ENCODE measurements at places on chromosomes 2 and 18.

DNA sequence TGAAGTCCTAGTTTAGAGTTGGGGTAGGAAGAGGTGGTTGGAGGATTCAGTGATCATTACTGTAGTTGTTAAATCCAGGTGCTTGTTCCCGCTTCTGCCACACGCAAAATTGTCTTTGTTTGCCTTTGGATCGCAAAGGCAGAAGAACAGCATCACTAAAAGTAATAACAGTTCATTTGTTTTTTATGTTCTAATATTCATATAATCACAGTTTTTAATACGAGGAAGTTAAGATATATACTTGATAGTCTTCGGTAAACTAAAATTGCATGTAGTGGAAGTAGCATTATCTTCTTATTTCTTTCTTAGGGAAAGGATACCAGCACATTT lies 365 bp downstream of the NDUFB3 start:
- no peak for DNase-seq

DNA sequence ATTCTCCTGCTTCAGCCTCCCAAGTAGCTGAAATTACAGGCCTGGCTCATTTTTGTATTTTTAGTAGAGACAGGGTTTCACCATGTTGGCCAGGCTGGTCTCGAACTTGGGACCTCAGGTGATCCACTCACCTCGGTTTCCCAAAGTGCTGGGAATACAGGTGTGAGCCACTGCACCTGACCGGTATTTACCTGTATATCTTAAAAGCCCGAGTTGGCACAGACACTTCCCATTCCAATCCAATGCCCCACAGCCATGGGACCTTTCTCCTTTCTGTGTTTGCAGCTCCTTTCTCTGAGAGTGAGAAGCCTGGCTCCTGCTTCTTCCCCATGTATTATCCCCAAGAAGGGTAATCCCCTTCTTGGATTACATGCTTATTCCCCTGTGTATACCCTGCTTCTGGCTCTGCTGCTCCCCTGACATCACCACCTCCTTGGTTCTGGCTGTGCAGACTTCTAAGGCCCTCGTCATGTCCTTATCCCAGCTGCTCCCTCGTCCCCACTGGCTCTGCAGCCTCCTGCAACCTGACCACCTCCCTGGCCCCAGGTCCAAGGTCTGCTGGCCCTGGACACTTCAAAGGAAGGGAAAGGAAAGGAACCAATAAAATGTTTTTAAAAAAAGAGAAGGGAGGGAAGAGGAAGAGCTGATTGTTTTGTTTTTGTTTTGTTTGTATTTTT lies 52.8 kb downstream of the INPP5D start:
- DNase-seq = no peak

DNA sequence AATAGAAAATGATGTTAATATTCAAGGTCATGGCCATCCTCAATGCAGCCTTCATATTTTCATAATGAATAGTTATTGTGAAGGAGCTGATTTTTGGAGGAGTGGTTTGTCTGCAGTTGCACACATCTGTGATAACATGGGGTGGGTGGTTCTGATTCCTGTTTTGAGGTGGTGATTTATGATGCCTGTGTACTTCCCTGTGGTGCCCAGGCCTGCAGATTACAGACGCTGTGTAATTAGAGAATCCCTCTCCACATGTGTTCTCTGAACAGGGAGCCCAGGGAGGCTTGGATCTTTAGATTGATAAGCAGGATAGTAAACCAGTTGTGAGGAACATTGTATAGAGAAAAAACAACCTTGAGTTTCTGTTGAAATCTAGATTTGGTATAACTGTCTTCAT lies 117.5 kb downstream of the AGAP1 start:
- DNase-seq = no peak

DNA sequence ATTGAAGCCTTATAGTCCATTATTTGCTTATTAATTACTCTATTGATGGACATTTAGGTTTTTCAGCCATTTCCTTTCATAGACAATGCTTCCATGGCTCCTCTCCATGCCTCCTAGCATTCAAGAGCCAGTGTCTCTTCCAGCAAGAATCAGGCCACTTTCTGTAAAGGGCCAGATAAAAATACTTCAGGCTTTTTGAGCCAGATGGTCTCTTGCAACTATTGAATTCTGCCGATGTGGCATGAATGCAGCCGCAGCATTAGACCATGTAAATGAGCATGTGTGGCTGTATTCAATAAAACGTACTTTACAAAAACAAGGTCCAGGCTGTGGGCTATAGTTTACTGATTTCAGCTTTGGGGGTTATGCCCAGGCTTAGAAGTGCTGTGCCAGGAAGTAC lies 38.5 kb downstream of the TRAF3IP1 start:
- DNase-seq = no peak

DNA sequence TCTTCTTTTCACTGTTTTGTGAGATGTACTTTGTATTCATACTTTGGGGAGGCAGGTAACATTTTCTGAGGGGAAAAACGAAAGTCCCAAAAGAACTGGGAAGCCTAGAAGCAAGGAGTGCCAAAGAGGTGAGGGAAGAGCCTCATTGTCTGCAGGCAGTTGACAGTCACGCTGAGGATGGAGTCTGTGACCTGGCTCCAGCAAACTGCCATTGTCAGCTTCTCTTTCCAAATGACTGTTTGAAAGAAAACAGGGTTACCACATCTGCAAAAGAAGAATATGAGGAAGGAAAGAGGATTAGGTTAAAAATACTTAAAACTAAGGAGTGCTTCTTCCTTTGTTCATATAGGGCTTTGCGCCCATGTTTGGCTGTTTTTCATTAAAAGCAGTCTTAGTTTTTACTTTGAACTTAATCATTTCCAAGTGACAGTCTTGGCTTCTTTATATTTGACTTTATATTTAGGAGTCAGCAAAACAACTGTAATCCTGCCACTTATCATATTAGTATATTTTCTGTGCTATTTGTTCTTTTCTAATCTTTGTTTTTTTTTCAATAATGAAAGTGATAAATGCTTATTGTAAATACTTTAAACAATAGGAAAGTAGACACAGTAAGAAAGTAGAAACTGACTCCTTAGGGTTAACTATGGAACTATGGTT lies 35.0 kb downstream of the CERS6 start:
- no peak for DNase-seq

- peak; percentile 72 for DNase-seq
These were observed 9.2 kb downstream of the HS6ST1 start for GRCh38 chr2:128309280-128310093.

GRCh38 chr2:201258666-201259615 lies 1.4 kb upstream of the CASP8 start:
- no peak for DNase-seq

- no peak for DNase-seq
These were observed 353.9 kb upstream of the SPHKAP start for GRCh38 chr2:228535396-228535795.

- DNase-seq = no peak
These were observed 139.9 kb upstream of the DNMT3A start for GRCh38 chr2:25481381-25482300.

- DNase-seq = no peak
These were observed 53.6 kb upstream of the GRHL1 start for GRCh38 chr2:9897846-9898245.

DNA sequence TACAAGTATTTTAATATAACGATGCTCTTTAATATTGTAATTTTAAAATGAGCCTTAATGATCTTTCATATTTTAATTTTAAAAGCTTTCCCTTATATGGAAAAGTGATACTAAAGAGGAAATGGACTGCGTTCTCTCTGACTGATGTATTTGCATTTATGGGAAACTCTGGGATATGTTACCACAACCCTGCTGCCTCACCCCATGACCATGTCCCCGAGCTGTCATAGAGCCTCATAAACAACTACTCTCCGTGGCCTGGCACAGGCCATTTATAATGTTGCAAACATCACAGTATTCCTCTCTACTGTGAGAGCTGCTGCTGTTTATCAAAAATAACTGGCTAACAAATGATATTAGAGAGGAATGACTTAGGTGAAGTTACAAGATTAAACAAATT lies 75.8 kb upstream of the SEC11C start:
- DNase-seq = no peak

DNA sequence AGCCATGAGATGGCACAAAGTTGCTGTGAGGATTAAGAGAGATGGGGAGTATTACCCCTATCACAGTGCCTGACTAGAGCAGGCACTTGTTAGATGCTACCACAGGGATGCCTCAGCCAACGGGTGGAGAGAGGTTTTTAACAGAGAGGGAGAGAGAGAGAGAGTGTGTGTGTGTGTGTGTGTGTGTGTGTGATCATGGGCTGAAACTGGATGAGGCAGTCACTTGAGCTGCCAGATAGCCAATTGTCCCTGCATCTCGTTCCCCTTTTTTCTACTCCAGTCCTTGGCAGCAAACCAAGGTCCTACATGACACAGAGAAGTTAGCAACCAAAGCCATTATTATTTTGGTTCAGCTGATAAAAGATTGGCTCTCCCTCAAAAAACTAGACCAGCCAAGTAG lies 3.0 kb downstream of the CD8A start:
- DNase-seq = peak; percentile 3

DNA sequence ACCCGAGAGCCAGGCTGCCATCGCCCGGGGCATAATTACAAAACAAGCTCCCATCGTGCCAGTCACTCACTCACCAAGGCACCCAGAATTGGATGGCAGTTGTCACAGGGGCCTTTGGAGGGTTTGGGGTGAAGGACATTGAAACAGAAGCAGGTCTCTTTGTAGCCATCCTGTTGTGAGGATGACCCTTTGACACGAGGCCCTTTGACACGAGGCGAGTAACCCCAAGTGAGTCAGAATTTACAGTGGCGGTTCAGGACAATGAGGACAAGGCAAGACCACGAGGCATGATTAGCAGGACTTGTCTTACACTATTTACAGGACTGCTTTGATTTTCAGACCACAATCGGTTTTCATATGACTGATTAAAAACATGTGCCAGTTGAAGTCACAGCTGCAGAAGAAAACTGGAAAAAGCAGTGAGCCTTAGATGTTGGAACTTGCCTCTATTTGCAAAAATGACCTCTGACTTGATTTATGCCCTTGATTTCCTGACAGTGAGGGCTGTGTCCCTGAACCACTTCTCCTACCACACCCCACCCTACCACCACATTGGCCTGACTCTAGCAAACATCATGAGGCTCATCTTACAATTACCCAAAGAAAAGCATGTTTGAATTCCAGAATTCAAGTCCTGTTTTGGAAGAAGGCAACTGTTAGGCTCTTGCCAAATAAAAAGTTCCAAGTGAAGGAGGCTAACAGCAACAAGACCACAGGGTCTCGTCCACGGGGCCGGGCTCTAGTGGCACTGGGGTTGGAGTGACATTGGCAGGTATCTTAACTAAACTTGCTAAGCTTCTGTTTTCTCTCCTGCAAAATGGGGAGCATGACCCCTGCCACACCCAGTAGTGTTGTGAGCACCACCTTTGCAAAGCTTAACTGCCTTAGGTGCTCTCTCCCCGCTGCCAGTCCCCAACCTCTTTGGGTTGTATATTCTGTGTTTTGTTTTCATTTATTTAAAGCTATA lies 64.4 kb upstream of the FOSL2 start:
- no peak for DNase-seq

- DNase-seq = no peak
These were observed 88.6 kb upstream of the EML6 start for GRCh38 chr2:54634564-54635511.

GRCh38 chr18:21798126-21798525 lies 57.5 kb downstream of the MIB1 start:
- DNase-seq = no peak

- DNase-seq = no peak
These were observed 6.3 kb downstream of the NRP2 start for GRCh38 chr2:205688417-205689200.

DNA sequence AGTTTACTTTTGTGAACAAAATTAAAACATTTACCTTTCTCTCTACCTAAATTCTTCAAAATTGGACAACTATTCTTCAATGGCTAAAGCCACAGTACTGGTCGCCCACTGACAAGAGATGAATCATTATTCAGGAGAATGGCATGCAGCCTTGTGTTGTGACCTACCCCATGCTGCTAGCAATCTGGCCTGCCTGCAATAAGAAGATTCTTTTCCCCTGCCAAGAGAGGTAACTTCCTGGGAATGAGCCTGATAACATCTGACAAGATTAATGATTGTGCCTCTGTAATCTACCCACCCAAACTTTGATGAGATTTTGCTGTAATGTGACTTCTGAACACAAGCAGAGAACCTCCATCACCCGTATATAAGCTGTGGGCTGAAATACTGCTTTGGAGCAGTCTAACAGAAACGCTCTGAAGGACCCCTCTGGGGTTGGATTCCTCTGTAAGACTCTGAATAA lies 47.0 kb upstream of the ST3GAL5 start:
- DNase-seq = no peak

DNA sequence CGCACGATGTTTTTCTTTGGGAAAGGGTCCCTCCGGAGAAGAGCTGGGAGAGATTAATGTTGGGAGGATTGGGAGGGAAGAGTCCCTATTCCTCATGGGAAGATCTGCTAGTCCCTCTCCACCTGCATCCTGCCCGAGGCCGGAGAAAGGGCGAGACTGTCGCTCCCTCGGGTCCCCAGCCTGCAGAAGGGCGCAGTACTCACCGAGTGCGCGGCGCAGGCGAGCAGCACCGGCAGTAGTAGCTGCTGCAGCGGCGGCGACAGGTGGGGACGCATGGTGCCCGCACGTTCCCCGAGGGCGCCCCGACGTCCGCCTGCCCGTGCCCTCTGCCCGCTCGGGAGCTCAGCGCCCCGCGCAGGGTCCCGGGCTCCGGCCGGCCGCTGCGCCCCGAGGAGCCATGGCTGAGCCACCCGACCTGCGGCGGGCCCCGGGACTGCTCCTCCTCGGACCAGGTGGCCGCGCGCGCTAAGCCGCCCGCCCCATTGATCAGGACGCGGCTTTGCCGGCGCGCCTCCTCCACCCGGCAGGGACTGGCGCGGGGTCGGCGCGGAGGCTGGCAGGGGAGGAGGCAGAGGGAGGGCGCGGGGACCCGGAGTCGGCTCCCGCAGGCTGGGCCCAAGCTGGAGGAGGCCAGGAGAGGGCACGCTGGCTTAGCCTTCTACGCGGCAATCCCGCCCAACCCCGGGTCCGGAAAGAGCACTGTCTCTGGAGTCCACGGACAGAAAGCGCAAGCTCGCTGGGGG lies at the start of gene SCTR:
TSS of gene SCTR (minus strand) at position 532 of the 743 bp plus-strand sequence. CDS start at position 275, 257 bp downstream.
- DNase-seq = no peak

GRCh38 chr2:27085673-27086089 lies 891 bp upstream of the KHK start:
- DNase-seq = no peak

- no peak for DNase-seq
These were observed 16.0 kb upstream of the CATIP start for GRCh38 chr2:218340656-218341055.

- no peak for DNase-seq
These were observed 244.6 kb downstream of the THSD7B start for GRCh38 chr2:137009953-137010352.

DNA sequence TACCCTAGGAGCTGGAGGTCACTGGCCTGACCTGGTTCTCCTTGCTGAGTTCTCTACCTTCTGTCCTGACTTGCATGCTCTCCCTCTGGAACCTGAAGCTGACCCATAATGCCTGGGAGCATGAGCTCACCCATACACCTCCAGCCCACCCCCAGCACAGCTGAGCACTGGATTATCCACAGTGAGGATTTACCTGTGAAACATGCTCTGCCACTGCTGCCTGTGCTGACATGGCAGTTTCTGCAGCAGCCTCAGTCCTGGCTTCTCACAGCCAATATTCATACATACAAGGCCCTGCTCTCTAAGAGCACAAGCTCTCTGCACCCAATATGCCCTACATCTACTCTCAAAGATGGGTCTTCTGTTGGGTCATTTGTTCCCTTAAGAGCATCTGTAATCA lies 5.0 kb downstream of the CXCR2 start:
- no peak for DNase-seq

All from NCI-H1092 (cell line).